ENCODE measurements at places on chromosomes 1 and 21.

DNA sequence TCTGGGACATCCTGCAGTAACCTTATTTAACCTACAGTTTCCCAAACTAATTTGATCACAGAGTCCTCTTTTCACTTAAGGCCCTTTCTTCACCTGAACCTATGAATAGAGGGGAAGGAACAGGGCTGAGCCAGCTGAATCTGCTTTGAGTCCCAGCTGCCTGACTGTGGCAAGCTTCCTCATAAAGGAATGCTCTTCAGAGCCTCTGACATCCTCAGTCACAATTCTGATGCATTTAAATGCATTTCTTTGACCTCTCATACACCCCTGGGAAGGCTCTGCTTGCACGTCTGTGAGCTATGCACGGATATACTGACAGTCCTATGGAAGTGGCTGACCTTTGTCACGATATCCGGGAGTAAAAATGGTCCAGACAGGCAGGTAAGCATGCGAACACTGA, 673.1 kb downstream of the SMYD3 start:
- no peak for DNase-seq

GRCh38 chr1:36522461-36523229, 39.9 kb upstream of the CSF3R start:
- no peak for DNase-seq

GRCh38 chr1:98766255-98766654, 104.7 kb downstream of the SNX7 start:
- no peak for DNase-seq

GRCh38 chr1:78377356-78377928, 113.3 kb upstream of the PTGFR start:
- no peak for DNase-seq

DNA sequence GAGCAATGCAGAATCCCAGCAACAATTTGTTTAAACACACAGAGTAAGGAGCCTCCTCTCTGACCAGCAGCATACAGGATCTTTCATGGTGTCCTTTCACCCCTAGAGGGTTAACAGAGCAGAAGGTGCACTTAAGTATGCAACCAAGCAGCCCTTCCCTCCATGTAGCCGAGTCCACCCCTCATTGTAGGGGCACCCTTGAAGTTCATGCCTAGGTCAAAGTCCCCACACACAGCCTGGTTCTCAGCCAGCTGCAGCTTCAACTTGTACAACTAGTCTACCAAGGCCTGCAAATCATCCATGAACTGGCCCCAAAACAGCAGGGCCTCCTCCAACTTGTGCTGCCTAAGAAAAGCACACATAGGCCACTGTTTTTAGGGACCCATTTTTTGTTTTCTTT, 7.0 kb upstream of the BMP8B start:
- no peak for DNase-seq

- DNase-seq: no peak
Observed at GRCh38 chr1:222390181-222390580, 157.7 kb downstream of the HHIPL2 start.
